ENCODE measurements at places on chromosomes 4 and X.

DNA sequence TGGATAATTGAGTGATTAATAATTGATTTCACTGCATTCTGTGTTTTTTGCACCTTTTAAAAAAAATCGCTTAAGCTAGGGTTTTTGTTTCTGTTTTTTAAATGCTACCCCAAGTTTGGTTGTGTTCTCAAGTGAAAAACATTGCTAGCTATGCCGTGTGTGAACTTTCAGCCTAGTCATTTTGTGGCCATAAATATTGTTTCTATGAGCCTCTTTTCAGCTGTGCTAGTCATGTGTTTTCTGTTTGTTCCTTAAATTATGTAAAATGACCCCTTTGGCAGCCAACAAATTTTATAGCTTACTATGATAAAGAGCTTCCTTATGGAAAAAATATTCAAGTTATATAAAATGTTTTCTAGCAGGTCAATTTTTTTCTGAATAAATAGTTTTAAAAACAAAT is 59.1 kb downstream of the GALNT7 start:
- DNase-seq: no peak

- no peak for DNase-seq
Measured at GRCh38 chrX:154751669-154752271, 893 bp upstream of the GAB3 start.

- DNase-seq: no peak
Measured at GRCh38 chr4:75992462-75992861, 1.7 kb upstream of the SDAD1 start.

DNA sequence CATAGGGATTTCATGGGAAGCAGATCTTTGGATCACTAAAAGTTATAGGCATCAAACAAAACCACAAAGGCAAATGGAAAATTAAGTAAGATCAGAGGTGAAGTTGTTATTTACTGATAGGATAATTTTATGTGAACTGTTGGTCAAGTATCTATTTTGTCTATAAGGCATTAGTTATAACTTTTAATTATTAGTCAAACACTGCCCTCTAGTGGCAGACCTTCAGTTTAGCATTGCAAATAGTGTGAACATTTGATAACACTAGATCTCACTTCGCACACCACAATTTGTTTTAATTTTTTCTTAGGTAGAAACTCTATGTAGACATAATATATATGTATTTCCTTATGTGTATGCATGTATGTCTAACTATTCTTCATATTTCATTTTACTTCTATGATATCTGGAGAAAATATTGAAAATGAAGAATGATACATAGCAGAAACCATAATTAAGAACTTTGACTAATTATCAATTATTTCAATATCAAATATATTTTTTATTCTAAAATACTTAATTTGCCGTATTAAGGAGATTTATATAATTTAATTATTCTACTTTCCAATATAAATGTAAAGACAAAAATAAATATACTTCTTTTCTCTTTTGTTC is 214.5 kb upstream of the TACR3 start:
- DNase-seq: peak; percentile 14

GRCh38 chr4:72814241-72814640 is 245.2 kb upstream of the ADAMTS3 start:
- DNase-seq: no peak

- DNase-seq: no peak
Measured at GRCh38 chr4:15809466-15809865, 31.3 kb downstream of the CD38 start.

- no peak for DNase-seq
Measured at GRCh38 chrX:46551494-46552128, 6.4 kb upstream of the ZNF674 start.

All from HS-27A (cell line).